Activated T-helper 2 cell treated with anti-CD3 and anti-CD28 coated beads, Interferon-gamma antibody, Interleukin-2, Interleukin-4, amounts not matched to agents 10 μg/mL and 5 μg/mL and 100 μg/mL, durations not matched to agents 14 hours and 24 hours and 36 hours (primary cell): ENCODE measurements at places on chromosomes 4 and X. TPM values are rescaled to one million over a fixed set of nuclear protein-coding genes. Genes with fewer than 3 reads are reported as not detected.
A peak's percentile ranks its signal among the peaks of the same experiment; 100 is the strongest.

GRCh38 chr4:175033162-175033561, 115.0 kb downstream of the ADAM29 start:
- DNase-seq: no peak

GRCh38 chr4:137067735-137068134, 464.6 kb downstream of the PCDH18 start:
- DNase-seq: no peak

- no peak for DNase-seq
Measured at GRCh38 chrX:150536455-150537116, 31.8 kb upstream of the MTM1 start.

- DNase-seq: no peak
Measured at GRCh38 chr4:6087669-6088341, 69.6 kb upstream of the C4orf50 start.

DNA sequence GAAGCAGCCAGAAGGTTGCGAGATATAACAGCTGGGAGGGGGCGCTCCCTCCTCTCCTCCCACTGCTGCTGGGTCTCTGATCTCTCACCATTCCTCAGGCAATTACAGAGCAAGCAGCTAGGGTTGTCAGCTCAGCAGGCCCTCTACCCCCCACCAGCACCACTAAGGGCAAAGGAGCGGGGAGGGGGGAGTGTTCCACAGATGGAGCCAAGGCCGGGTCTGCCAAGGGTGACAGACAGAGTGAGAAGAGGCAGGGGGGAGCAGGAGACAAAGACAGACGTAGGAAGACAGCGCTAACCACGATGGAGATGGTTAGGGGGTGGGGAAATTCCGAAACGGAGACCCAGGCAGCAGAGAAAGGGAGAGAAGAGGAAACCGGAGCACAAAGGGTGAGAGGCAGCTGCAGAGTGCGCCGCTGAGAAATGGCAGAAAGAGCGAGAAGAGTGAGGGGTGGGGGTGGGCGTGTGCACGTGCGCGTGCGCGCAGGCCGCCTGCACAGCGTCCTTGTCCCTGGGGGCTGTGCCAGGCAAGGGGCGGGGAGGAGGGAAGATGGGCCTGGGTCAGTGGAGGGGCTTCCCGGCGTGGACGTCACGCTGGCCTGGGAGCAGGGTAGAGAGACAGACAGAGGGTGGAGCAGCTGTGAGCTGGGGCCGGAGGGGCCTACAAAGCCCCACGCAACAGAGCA, 6.9 kb downstream of the L1CAM start:
- DNase-seq: no peak

DNA sequence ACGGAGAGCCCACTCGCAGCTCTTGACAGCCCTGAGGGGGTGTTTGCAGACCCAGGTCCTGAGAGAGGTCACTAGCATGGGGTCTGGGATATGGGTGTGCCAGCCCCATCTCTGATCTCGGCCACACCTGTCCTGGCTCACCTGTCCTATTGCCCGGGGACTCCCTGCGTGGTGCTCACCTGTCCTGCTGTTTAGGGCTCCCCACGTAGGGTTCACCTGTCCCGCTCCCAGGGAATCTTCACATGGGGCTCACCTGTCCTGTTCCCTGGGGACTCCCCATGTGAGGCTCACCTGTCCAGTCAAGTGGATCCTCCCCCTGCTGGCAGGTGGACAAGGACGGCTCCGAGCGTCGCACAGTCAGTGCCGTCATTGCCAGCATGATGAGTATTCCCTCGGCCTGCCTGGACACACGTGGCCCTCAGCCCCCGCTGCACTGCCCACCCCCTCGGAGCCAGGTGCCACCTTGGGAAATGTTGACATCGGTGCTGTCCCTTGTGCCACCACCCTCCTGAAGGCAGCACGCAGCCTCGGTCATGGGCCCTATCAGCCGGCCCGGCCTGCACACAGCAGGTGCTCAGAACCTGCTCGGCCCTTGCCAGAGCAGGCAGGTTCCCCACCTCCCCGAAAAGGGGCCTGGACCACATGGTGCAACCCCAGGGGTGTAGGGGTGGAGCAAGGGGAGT, 6.3 kb downstream of the SLC49A3 start:
- DNase-seq: no peak

- no peak for DNase-seq
Measured at GRCh38 chrX:87098477-87098876, 419.1 kb upstream of the KLHL4 start.

GRCh38 chr4:75189711-75190335, 256.9 kb downstream of the PARM1 start:
- no peak for DNase-seq

DNA sequence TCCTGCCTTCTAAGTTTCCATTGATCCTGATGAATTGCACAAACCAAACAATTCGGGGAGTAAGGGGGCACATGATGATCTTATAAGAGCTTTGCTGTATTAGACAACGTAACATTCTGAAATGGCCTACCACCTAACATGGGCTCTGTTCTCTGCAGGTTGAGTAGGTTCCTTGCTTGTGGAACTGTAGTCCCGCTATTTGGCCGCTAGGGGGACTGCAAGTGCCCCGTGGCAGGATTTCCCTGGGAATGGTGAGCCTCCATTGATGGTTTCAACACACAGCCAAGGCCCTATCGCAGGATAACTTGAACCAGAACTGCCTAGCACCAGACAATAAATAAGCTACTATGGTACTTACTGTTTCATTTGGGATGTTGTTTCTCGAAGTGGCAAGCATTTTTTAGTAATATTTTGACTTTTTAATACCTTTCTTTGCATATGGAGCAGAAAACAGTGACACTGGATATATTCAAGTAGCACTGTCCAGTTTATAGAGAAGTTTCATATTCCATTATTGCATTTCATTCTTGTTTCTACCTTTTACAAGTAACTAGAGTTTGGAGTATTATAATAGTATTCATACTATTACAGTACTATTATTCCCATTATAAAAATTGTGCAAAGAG, 11.9 kb downstream of the AR start:
- no peak for DNase-seq

- no peak for DNase-seq
Measured at GRCh38 chrX:34638116-34638515, 19.0 kb downstream of the TMEM47 start.

DNA sequence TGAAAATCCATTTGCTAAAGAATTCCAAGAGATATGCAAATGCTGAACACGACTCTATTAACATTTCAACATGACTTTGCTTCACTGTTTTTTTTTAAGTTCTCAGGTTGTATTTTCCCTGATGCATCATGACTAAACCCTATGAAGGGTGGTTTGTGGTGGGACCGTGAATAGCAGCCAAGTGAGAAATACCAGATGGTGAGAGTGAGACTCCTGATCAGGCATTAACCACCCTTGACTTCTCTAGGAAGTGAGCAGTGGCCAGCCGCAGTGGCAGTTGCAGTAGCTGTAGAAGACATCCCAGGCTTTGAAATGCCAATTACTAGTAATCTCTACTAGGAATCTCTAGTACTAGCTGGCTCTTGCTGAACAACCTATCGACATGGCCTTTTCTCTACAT, 383.4 kb downstream of the FAM133A start:
- no peak for DNase-seq

- DNase-seq: no peak
Measured at GRCh38 chr4:136935871-136936270, 596.4 kb downstream of the PCDH18 start.

GRCh38 chrX:130082244-130083106, 27.8 kb downstream of the ELF4 start:
- peak; percentile 81 for DNase-seq

GRCh38 chr4:136056748-136057147, 1475.5 kb downstream of the PCDH18 start:
- no peak for DNase-seq

DNA sequence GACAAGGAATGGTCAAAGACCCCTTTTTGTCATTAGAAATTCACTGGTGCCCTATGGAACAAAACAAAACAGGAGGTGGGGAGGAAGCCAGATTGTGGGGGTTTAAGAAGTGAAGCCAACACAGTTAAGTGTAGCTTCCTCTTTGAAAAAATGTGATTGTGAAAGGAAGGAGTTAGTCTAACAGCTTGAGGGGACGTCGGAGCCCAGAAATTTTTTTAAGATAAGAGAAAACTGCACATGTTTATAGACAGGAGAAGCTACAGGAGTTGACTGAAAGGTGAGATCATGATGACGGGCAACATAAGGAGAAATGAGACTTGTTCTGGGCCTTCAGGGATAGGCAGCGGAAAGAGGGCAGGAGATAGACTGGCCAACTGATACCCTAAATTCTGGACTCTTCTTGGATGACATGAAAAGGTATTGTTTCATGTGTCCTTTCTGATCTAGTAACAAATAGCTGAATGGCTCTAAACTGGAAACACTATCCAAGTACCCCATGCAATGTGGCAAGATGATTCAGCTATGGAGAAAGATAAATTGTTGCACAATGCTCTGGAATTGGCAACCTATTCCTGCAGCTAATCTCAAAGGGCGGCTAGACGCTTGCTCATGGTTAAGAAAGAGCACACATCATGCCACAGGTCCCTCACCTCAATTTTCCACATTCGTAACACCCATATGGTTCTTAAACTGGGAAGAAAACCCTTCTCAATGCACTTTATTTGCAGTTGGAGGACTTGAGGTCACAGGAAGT, 3.7 kb upstream of the HDAC8 start:
- no peak for DNase-seq

DNA sequence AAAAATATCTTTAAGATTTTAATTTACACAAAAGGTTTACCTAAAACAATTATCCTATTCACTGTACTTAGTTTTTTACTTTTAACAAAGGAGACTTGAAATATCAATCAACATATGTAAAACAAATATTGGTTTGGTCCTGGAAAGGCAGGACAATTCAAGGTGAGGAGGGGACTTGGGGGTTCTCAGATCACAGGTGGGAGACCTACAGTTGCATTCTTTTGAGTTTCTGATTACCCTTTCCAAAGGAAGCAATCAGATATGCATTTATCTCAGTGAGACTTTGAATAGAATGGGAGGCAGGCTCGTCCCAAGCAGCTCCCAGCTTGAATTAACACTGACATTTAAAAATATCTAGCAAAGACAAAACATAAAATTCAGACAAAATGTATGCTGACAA, 1917.3 kb downstream of the C4orf33 start:
- DNase-seq: no peak

DNA sequence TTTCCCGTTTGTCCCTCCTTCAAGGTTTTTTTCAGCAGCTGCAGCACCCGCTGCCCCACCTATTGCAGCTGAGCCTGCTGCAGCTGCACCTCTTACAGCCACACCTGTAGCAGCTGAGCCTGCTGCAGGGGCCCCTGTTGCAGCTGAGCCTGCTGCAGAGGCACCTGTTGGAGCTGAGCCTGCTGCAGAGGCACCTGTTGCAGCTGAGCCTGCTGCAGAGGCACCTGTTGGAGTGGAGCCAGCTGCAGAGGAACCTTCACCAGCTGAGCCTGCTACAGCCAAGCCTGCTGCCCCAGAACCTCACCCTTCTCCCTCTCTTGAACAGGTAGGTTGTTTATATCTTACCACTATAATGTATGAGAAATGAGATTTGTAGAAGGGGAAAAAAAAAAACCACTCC, 4.5 kb downstream of the PRR27 start:
- no peak for DNase-seq

DNA sequence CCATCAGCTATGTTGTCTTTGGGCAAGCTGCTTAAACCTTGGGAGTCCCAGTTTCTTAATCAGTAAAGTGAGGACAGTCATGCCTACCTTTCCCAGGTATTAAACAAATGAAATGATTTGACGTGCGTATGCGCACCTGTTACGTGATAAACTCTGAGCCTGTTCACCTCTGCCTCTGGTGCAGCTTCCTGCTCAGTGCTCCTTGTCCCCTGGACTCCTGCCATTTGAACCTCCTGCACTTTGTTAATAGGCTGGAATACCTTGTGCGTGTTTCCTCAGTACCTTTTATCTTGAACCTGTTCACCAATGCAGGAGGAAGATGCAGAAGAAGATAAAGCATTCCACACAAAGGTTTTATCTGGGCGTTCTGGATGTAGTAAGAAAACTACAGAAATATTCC, 211.9 kb downstream of the CEP135 start:
- no peak for DNase-seq

GRCh38 chr4:113056318-113056717, 6.9 kb downstream of the ANK2 start:
- DNase-seq: no peak

DNA sequence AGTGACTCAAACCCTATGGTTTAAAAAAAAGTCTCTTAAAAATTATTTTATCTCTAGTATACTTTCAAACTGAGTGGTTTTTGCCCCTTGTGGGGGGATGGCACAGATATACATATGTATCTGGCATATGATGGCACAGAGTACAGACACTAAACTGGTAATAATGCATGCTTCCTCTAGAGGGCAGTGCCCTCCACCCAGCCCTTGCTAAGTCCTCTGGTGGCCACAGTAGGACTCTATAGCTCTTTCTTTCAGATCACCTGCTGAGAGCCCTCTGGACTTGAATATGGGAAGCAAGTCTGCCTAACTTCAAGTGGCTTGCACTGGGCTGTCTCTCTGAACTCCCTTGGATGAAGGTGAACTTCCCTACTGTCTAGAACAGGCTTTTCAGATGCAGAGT, 66.3 kb downstream of the TSPAN7 start:
- peak; percentile 9 for DNase-seq

- DNase-seq: no peak
Measured at GRCh38 chrX:97168646-97169045, 284.9 kb downstream of the RPA4 start.

GRCh38 chr4:33577791-33578190, 2666.5 kb downstream of the ARAP2 start:
- no peak for DNase-seq

- no peak for DNase-seq
Measured at GRCh38 chr4:155688860-155689259, 22.2 kb downstream of the GUCY1A1 start.

- DNase-seq: no peak
Measured at GRCh38 chr4:8067274-8067936, 91.2 kb downstream of the ABLIM2 start.

GRCh38 chr4:98166025-98166730, 22.9 kb upstream of the STPG2 start:
- DNase-seq: no peak

- no peak for DNase-seq
Measured at GRCh38 chr4:54609310-54609709, 48.4 kb upstream of the KIT start.

DNA sequence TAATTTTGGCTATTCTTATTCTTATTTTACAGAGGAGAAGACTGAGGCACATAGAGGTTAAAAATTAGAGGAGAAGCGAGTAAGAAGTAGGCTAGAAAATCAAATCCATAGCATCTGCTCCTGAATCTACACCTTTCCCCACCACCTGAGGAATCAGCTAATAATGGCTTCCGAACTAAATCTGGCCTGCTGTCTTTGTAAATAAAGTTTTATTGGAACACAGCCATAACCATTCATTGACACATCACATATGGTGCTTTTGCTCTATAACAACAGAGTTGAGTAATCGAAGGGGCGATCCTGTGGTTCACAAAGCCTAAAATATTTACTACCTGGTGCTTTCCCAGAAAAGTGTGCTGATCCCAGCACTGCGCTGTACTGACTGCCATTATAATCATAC, 38.2 kb downstream of the F11 start:
- no peak for DNase-seq

GRCh38 chrX:112874175-112874574, 33.5 kb upstream of the AMOT start:
- no peak for DNase-seq

FRG2 gene
- total RNA-seq: not detected in 2 replicates

SPANXA2 gene
- not detected in 2 replicates for total RNA-seq

FABP2 gene
- total RNA-seq: not detected in 2 replicates

FHDC1 gene
- 0.07 TPM in 2 replicates for total RNA-seq

AMBN gene
- not detected in 2 replicates for total RNA-seq

MAGEA9B gene
- not detected in 2 replicates for total RNA-seq

RIPPLY1 gene
- not detected in 2 replicates for total RNA-seq

AKAP4 gene
- not detected in 2 replicates for total RNA-seq

RGN gene
- total RNA-seq: not detected in 2 replicates

PAGE1 gene
- not detected in 2 replicates for total RNA-seq

ADH7 gene
- total RNA-seq: not detected in 2 replicates

REELD1 gene
- not detected in 2 replicates for total RNA-seq

MORC4 gene
- 5.6 and 5.7 TPM in 2 replicates for total RNA-seq

TNMD gene
- not detected in 2 replicates for total RNA-seq
